ENCODE measurements at places on chromosomes 6 and 20. TPM values are rescaled to one million over a fixed set of nuclear protein-coding genes. Genes with fewer than 3 reads are reported as not detected.

The C6orf15 gene
- total RNA-seq = not detected

The TCF19 gene
- 21.4 TPM for total RNA-seq

The ESR1 gene
- 0.03 TPM for total RNA-seq

The MLIP gene
- not detected for total RNA-seq

DNA sequence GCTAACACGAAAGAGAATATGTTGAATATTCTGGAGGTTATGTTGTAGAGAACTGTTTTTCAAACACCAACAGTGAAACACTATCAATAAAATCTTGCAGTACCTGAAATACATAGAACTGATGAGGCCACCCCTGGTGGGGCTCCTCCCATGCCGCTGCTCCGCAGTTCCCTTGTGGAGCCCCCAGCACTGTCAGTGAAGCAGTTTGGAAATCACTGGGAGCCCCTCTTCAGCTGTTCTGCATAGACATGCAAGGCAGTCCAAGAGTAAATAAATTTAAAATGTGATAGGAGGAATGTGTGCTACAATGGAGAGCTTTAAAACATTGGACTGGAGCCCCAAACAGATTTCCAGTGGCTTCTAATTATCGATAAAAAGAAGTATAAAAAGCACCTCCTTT lies 189.4 kb downstream of the FNDC1 start:
- H3K27ac ChIP-seq = no peak overlapping the region
- no peaks in the 10 kb centered on the region for H3K36me3 ChIP-seq
- no peaks in the 10 kb centered on the region for H3K4me1 ChIP-seq
- no peak overlapping the region for H3K4me3 ChIP-seq

GRCh38 chr6:41668968-41669367 lies 30.7 kb downstream of the MDFI start:
- no peaks in the 10 kb centered on the region for H3K4me1 ChIP-seq
- no peaks in the 10 kb centered on the region for H3K36me3 ChIP-seq
- no peak for DNase-seq
- no peak overlapping the region for H3K27ac ChIP-seq
- no peak overlapping the region for H3K4me3 ChIP-seq

DNA sequence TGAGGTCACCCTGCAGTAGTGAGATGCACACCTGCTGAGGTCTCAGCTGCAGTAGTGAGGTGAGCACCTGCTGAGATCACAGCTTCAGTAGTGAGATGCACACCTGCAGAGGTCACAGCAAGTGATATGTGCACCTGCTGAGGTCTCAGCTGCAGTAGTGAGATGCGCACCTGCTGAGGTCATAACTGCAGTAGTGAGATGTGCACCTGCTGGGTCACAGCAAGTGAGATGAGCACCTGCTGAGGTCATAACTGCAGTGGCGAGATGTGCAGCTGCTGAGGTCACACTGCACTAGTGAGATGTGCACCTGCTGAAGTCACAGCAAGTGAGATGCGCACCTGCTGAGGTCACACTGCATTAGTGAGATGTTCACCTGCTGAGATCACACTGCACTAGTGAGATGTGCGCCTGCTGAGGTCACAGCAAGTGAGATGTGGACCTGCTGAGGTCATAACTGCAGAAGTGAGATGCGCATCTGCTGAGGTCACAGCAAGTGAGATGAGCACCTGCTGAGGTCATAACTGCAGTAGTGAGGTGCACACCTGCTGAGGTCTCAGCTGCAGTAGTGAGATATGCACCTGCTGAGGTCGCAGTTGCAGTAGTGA lies 20.8 kb downstream of the ZDHHC14 start:
- DNase-seq = no peak
- no peaks in the 10 kb centered on the region for H3K27me3 ChIP-seq
- no peak overlapping the region for H3K4me3 ChIP-seq
- no peaks in the 10 kb centered on the region for H3K4me1 ChIP-seq
- no peaks in the 10 kb centered on the region for H3K36me3 ChIP-seq

- no peaks in the 10 kb centered on the region for H3K36me3 ChIP-seq
- H3K27me3 ChIP-seq = no peaks in the 10 kb centered on the region
- no peak overlapping the region for H3K4me3 ChIP-seq
- DNase-seq = no peak
- no peak overlapping the region for H3K27ac ChIP-seq
Observed at GRCh38 chr6:41872147-41872546, 23.0 kb downstream of the USP49 start.

DNA sequence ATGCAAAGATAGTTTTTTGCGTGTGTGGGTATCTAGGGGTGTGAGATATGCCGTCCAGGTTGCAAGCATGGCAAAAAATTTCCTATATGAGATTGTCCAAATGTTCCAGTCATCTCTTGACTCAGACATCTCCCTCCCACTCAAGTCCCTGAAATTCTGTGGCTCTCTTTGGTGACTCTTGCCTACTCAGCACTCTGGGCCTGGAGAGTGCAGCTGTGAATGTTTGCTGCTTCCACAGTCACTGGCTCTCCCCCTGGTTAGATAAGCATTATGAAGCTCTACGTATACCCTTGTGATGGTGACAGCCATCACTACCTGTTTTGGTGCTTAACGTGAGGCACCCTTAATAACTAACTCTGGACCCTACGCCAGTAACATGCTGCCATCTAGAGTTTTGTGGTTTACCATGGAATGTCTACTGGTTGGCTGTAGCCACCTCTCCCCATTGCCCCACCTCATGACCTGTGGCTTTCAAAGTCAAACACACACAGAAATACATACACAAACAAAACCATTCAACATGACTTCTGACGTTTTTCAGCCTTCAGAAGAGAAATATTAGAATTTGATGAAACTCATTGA lies 621.9 kb upstream of the CITED2 start:
- peak overlapping the region; percentile 64 for H3K27ac ChIP-seq
- H3K27me3 ChIP-seq = no peaks in the 10 kb centered on the region
- no peaks in the 10 kb centered on the region for H3K4me1 ChIP-seq
- DNase-seq = no peak

GRCh38 chr6:35454391-35455110 lies 2.4 kb downstream of the FANCE start:
- no peak overlapping the region for H3K4me3 ChIP-seq
- no peaks in the 10 kb centered on the region for H3K27me3 ChIP-seq
- no peak for DNase-seq
- peaks cover 18% of the 10 kb centered on the region for H3K4me1 ChIP-seq

DNA sequence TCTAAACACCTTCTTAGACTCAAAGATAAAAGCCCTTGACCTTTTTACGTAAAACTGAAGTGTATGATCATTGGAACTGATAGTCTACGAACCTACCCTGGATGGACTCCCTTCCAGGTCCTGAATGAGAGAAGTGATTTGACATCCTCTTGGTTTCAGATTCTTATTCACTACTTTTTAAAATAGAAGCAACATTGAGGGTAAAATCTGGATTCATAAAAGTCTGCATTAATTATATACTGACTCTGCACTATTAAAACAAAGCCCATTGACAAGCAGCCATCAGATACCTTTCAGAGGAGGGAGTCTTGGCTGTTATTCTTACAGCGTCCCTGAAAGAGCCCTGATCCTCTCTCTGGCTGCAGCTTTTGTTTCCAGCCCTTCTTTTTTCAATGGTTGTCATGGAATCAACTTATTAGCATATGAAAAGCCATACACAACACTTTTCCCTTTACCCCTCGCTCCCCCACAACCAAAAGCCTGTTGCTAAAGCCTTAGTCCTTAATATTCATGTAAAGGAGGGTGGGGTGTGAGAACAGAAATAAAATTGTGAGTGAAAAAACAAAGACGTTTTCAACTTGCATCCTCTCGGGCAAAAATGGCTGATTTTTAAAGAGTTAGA lies 270.0 kb upstream of the MARCKS start:
- DNase-seq = no peak
- no peak overlapping the region for H3K27ac ChIP-seq
- H3K4me3 ChIP-seq = no peak overlapping the region
- H3K36me3 ChIP-seq = no peaks in the 10 kb centered on the region

- H3K4me3 ChIP-seq = no peak overlapping the region
- DNase-seq = no peak
- no peaks in the 10 kb centered on the region for H3K4me1 ChIP-seq
- no peaks in the 10 kb centered on the region for H3K36me3 ChIP-seq
- peaks cover 2% of the 10 kb centered on the region for H3K27me3 ChIP-seq
Observed at GRCh38 chr6:166911248-166911677, 45.1 kb downstream of the RNASET2 start.

- no peak overlapping the region for H3K4me3 ChIP-seq
- no peak overlapping the region for H3K27ac ChIP-seq
- H3K27me3 ChIP-seq = no peaks in the 10 kb centered on the region
- no peaks in the 10 kb centered on the region for H3K36me3 ChIP-seq
- DNase-seq = no peak
- H3K4me1 ChIP-seq = peaks cover 8% of the 10 kb centered on the region
Observed at GRCh38 chr6:166687070-166687878, 60.2 kb upstream of the RPS6KA2 start.

DNA sequence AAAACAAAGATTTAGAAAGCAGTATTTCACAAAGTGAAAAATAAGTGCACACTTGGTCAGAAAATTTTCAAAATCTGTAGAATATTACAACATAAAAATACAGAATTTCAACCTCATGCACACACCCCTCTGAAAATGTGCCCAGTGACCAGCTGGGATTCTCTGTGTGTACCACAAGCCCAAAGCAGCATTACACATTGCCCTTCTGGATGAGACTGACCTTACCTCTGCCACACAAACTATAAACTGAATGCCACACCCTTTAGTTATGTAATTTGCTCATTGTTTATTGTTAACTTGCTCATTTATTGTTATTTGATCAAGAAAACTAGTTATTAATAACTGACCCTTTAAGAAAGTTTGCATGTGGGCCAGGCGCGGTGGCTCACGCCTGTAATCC lies 303.0 kb downstream of the FOXC1 start:
- no peaks in the 10 kb centered on the region for H3K4me1 ChIP-seq
- DNase-seq = no peak
- no peaks in the 10 kb centered on the region for H3K36me3 ChIP-seq
- no peaks in the 10 kb centered on the region for H3K27me3 ChIP-seq
- H3K4me3 ChIP-seq = no peak overlapping the region

DNA sequence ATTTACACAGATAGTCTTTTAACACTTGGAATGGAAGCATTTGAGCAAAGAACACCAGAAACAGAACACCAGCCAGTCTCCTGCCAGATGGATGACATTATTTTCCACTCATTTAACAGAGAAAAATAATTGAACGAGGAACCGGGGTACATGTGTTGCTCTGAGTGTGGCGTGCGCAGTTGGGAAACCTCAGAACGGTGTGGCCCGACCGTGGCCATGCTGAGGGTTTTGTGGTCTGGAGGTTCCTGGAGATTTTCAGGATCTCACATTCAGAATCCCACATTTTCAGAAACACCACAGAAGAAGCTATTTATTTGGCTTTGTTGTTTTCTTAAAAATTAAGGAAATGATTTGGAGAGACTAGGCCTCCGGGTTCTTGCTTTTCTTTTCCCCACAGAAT lies 126.9 kb upstream of the QKI start:
- H3K4me3 ChIP-seq = no peak overlapping the region
- no peak for DNase-seq
- H3K27me3 ChIP-seq = no peaks in the 10 kb centered on the region
- no peak overlapping the region for H3K27ac ChIP-seq

- H3K4me3 ChIP-seq = no peak overlapping the region
- DNase-seq = no peak
- no peaks in the 10 kb centered on the region for H3K36me3 ChIP-seq
- H3K27ac ChIP-seq = no peak overlapping the region
- no peaks in the 10 kb centered on the region for H3K27me3 ChIP-seq
- H3K4me1 ChIP-seq = no peaks in the 10 kb centered on the region
Observed at GRCh38 chr6:95866732-95867131, 149.0 kb upstream of the FUT9 start.

- no peak for DNase-seq
- H3K27ac ChIP-seq = no peak overlapping the region
- H3K36me3 ChIP-seq = no peaks in the 10 kb centered on the region
- no peaks in the 10 kb centered on the region for H3K4me1 ChIP-seq
Observed at GRCh38 chr6:16649241-16649640, 112.0 kb downstream of the ATXN1 start.
